ENCODE measurements at places on chromosomes 5 and 9.

DNA sequence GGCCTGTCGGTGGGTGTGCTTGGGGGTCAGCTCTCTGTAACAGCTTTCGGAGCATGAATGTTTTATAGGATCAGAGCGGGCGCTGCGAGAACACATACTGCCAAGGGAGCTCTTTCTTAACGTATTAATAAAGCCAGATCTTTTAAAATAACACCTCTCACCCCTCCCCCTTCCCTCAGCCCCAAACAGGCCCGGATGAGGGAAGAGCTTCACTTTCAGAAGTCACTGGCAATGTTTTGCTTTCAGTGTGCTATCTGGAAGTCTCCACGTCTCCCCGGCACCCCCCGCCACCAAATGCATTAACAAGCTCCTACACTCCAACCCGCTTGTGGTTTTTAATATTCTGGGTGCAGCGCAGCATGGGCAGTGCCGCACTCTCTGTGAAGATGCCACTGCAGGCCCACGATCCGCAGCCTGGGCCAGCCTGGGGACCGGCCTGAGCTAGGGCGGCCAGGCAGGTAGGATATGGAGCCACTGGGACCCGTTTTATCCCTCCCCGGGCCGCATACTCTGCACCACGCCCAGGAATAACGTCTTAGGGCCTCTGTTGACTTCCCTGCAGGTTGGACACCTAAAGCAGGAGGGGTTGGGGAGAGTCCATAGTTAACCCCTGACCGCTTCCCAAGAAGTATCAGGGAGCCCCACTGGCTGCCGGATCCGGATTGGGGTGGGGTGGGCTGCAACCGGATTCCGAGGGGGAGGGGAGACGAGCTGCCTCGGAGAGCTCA lies 12.6 kb downstream of the NR2F1 start:
- no peak for DNase-seq

DNA sequence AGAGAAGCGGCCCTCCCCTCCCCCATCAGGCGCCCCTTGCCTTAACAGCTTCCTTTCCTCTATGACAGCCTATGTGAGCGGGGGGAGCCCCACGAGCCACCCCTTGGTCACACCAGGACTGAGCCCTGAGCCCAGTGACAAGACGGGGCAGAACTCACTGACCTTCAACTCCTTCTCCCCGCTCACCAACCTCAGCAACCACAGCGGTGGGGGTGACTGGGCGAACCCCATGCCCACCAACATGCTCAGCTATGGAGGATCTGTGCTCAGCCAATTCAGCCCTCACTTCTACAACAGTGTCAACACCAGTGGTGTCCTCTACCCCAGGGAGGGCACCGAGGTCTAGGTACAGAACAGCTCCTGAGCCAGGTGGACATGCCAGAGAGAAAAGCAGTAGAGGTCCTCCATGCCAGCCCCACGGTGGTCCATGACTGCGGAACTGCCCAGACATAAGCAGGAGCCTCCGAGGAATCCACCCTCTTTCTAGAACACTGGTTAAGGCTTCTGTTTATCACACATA lies 2.6 kb downstream of the FOXI1 start:
- DNase-seq = no peak

DNA sequence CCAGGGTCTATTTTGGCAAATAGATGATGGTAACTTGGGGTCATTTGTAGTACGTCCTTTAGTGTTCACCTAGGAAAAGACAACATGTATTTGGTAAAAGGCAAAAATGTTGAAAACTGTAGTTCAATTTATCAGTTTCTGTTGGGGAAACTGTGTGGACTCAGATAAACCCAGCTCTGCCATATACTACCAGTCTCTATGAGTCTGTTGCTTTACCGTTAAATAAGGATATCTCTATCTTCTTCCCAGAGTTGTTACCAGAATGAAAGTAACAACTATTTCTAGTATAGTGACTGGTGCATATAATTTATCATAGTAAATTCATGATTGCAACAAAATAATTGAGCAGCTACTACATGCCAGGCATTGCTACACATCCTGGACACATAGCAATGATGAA lies 3.8 kb upstream of the IQGAP2 start:
- DNase-seq = no peak

DNA sequence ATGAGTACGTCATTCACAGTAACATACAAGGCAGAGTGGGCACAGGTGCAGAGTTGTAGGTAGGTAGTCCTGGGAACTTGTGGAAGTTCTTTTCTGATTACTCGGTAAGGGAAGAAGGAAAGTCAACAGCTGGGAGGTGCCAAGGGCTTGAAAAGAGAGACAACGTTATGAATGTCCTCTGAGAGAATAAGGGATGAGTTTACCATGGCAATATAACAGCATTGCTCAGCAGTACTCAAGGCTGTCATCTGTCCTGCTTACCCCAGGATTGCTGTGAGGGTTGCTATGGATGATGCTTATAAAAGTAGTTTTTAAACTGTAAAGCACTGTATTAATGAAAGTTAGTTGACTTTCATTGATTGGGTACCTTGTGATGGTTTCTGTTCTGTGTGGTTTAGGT lies 369.1 kb upstream of the SGCD start:
- DNase-seq = no peak

DNA sequence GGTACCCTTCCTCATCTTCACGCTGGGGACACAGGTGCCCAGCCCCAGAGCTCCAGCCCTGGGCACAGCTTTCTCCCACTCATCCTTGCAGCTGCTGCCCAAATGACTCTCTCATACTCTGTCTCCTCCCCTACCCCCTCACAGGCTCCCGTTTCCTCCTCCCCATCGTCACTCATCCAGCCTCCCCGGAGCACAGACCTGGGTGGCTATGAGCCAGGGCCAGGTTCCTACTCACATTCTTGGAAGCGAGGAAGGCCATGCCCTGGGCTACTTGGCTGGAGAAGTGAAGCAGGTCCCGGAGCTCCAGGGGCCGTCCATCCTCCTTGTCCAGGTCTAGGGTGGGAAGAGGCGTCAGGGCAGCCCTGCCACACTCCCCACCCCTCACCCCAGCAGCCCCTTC lies 29.3 kb downstream of the CSF1R start:
- no peak for DNase-seq

- DNase-seq = no peak
These were observed 632.4 kb upstream of the TYRP1 start for GRCh38 chr9:12060811-12061210.

DNA sequence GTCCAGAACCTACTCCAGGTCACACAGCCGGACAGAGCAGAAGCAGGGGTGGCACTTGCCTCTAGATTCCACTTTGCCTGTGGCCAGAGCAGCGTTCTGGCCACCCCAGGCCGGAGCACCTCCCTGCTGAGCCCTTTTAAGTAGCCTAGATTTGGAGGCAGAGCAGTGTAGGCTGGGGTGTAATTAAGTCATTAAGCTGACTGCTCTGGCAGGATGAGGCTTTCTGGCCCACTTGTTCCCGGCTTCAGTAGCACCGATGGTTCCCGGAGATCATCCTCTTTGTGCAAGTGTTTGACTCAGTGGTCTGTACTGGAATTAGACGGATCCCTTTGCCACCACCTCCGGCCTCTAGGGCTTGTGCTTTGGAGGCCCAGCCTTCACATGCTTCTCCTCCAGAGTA lies 281.9 kb upstream of the ANKRD55 start:
- no peak for DNase-seq

DNA sequence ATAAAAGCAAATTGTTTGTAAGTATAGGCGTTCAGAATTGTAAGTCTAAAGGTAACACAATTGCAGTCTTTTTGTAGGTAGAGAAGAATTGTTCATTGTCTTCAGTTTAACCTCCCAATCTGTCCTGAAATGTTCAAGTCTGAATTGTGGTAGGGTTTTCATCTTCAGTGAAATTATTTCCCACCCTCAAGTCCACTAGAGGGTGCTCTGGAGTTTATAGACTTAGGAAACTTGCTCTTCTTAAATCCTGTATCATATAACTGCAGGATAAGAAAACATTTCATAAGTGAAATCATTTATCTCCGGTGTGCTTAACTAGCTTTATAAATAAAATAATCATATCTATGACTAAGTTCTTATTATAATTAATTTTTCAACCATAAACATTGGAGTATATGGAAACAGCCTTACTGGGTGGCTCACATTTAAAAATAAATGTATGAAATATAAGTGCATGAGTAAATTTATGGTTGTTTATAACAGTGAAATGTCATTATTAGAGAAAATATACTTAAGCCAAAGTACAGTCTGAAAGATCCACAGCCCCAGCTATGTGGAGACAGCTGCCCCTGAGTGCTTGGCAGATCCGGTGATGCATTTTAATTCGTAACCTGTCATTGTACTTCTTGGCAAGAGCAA lies 182.4 kb upstream of the OTULINL start:
- DNase-seq = no peak

GRCh38 chr9:135299651-135300345 lies 179.8 kb upstream of the PPP1R26 start:
- DNase-seq = no peak

- DNase-seq = no peak
These were observed 177.3 kb downstream of the MACROH2A1 start for GRCh38 chr5:135221696-135222095.

- DNase-seq = no peak
These were observed 1812.0 kb upstream of the CDH9 start for GRCh38 chr5:28850320-28850921.

DNA sequence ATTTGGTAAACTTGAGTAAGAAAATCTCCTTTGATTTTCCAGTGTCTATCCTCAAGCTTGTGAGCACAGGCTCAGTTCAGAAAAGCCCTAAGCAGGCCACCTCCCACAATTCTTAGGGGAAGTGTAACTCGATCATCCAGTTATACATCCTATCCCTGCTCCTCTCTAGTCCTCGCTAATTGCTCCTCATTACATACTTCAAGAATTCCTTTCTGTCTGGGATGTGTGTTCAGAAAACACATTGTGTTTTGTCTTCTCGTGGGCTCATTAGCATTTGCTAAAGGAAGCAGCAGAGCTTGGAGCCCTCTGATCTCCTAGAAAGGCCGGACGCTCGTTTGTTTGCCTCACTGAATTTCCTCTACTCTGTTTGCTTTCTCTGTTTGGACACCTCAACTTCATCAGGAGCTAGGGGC lies 268.2 kb upstream of the RFX3 start:
- no peak for DNase-seq

GRCh38 chr9:137042751-137043727 lies 2.9 kb downstream of the NPDC1 start:
- DNase-seq = no peak

Measured in activated CD8-positive, alpha-beta memory T cell treated with anti-CD3 and anti-CD28 coated beads for 1 hour (primary cell).